ENCODE measurements at places on chromosomes 5 and 9. TPM values are rescaled to one million over a fixed set of nuclear protein-coding genes. Genes with fewer than 3 reads are reported as not detected.

NR2F1 gene
- 90.8 TPM for total RNA-seq

HMMR gene
- total RNA-seq = 1.3 TPM

HTR4 gene
- total RNA-seq = not detected

SNAPC3 gene
- 33.1 TPM for total RNA-seq

PCDHGA12 gene
- total RNA-seq = 13.7 TPM

DNA sequence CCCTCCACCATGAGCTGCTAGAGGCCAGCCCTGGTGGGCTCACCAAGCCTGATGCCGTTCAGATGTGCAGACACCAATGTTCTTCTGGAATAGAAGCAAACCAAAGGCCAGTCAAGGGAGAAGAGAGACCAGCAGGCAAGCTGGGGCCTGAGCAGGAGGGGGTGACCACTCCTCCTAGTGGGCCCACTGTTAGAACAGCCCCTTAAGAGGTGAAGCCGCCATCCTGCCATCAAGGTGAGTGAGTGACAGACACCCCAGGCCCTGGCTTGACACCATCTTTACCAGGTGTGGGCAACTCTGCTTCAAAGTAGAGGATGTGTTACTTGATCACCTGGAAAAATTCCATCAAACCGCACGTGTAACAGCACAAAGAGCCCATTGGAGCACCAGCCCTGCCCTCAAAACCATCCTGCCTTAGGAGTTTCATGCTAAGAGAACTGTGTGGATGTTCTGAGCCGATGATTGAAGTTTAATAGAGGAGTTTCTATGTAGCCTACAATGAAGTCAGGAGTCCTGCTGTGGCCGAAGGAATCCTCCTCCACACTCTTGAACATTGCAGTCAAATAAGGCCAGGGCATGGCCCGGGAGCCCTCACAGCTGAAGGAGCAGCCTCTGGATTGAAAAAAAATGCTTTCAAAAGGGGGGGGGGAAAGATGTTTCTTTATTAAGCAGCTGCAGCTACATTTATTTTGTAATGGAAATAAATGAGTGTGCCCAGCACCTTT, 20.8 kb downstream of the AMBP start:
- DNase-seq = no peak

DNA sequence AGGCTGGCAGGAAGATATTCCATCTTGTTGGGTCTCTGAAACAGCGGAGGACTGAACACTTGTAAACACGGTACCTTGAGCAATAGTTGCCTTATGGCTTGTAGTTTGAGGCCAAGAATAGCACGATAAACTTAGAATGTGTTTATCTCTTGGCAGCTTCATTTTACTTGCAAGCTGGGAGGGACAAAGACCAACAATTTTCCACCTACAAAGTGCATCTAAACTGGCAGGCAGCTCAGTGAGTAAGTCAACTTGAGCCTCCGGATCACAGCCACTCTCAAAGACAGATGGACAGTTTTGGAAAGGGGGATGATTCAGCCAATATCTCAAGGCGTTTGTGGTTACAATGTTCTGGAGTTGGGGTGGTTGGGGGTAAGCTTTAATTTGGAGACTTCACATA, 652.6 kb downstream of the CETN3 start:
- peak; percentile 96 for DNase-seq

DNA sequence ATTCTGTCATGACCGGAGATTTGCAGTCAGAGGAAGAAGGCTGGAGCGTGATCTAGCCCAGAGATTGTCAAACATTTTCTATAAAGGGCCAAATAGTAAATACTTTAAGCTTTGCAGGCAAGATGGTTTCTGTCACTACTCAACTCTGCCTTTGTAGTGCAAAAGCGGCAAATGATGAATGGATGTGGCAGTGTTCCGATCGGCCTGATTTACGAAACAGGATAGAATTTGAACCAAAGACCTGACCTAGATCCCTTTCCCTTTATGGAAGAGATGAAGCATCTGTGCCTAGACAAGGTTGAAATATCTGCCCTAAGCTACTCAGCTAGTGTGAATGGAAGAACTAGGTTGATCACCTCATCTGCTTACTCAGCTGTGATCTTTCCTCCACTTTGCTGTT, 209.5 kb downstream of the YTHDC2 start:
- DNase-seq = no peak

GRCh38 chr5:151284392-151284967, 19.1 kb downstream of the SLC36A3 start:
- DNase-seq = no peak

DNA sequence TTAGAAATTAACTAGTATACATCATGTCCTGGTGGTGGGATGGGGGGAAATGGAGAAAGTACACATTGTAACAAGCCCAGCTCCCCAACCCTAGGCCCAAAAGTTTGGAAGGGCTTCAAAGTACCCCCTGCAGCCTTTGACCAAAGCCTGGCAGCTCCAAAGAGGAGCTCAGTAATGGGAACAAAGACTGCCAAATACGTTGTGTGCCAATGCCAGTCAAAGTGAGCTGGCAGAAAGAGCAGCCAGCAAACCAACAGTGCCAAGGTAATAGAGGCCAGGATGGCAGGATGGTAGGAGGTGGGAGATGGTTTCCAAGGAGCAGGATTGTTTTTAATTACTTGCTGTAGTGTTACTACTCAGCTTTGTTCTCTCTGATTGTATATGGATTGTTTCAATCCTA, 248.3 kb downstream of the COX7C start:
- no peak for DNase-seq

DNA sequence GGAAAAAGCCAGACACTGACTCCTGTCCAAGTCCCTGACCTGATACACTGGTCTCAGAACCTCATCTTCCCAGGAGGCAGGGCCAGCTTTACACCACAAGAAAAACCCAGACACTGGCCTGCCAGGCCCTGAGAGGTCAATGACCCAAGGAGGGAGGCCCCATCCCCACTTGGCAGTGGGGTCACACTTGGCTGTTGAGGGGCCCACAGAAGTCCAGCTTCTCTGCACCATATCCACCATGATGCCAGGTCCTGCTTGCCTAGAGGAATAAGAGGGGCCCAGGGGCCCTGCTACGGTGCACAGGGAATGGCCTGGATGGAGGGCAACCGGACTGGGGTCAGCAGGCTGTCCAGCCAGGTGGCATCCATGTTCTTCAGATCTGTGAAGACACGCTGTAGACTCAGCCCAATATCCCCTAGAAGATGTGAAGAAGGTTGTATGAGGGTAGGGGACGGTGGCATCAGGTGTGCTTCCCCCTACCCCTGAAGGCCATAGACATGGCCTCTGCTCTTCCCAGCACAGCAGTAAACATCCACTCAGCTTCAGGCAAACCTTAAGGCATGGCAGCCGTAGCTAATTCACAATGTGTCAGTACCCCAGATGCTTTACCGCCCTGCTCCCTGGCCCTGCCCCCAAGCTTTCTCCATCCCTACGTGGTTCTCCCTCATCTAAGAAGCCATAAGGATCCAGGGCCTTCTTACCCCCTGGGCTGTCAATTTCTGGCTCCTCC, 6.7 kb downstream of the IRF1 start:
- no peak for DNase-seq

DNA sequence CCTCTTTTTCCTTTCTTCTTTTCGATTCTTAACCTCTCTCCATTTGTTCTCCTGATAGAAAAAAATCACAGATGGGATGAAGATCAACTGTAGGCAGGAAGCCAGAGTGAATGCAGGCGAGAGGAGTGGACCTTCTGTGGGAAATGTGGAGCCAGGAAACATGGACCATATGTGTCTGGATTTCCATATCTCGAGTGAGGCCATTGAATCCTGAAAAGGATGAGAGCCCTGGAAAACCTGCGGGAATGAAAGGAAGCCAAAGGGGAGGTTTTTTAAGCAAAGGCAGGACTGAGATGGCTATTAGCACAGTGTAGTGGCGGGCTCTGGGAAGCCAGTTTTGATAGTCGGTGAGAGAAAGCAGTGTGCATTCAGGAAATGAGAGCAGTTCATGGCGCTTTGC, 139.5 kb upstream of the C9orf72 start:
- no peak for DNase-seq

DNA sequence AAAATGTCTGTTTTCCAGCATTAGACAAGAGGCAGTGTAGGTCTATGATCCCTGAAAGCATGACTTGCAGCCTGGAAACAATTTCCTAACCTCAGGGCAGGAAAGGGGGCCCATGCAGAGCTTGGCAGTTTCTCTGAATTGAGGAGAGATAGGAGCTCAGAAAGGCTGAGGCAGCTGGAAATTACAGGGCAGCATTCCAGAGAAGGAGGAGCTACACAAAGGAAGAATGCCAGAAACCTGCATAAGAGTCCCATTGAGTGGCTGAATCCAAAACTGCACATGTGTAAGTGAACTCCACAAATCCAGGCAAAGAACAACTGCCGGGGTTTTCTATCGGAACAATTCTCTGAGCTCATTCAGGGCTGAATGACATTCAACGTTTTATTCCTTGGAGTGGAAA, 346.8 kb downstream of the PIK3R1 start:
- peak; percentile 55 for DNase-seq

DNA sequence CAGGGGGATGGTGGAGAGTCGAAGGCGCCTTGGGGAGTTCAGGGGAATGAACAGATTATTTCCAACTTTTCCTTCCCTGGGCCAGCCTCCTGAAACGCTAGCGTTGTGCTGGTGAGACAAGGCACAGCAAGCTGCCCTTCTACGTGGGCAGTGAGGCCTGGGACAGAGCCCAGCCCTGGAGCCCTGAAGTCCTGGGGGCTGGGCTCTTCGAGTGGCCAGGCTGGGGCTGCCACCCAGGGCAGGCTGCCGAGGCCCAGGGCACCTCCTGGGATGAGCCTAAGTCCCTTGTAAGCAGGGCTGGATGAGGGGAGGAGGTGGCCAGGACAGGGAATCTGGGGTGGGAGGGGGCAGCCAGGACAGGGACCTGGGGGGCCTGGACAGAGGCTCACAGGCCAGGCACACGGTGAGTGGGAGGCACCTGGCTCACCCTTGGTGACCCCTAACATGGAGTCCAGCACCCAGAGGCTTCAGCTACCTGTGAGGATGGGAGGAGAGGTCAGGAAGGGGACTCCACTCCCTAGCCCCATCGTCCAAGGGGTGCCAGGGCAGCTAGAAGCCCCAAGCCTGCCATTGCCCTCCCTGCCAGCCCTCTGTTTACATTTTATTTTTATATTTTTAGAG, 1.3 kb upstream of the LCN12 start:
- DNase-seq = no peak

- DNase-seq = no peak
These were observed 5.0 kb upstream of the SNAPC3 start for GRCh38 chr9:15417626-15418025.

- DNase-seq = no peak
These were observed 776 bp downstream of the APBA1 start for GRCh38 chr9:69671311-69671878.

GRCh38 chr5:57332361-57332760, 150.2 kb downstream of the ACTBL2 start:
- peak; percentile 61 for DNase-seq

- DNase-seq = peak; percentile 64
These were observed 71.5 kb downstream of the DAP start for GRCh38 chr5:10689391-10690081.

GRCh38 chr5:76177978-76178377, 94.8 kb downstream of the SV2C start:
- DNase-seq = no peak

DNA sequence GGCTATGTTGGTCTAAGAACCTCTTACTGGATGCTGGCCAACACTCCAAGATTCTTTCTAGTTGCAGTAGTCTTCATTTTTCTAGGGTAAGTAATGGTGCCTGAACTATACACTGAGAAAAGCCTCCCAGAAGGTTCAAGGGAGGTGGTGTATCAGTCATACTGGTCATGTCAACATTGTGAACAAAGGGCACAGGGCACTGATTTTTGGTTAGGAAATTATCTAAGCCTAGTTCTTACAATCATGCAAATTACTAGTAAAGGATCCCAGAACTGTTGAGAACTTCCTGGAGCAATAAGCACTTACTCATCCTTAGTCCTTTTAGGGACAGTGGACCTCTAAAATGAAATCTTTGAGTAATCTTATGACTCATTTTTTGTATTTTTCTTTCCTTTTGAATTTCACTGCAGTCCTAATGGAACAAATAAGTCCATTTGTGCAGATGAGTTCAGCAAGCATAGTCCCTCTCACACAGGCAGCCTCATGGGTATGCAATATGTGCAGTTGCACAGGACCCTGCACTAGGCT, 21.1 kb upstream of the CDC42SE2 start:
- peak; percentile 89 for DNase-seq

DNA sequence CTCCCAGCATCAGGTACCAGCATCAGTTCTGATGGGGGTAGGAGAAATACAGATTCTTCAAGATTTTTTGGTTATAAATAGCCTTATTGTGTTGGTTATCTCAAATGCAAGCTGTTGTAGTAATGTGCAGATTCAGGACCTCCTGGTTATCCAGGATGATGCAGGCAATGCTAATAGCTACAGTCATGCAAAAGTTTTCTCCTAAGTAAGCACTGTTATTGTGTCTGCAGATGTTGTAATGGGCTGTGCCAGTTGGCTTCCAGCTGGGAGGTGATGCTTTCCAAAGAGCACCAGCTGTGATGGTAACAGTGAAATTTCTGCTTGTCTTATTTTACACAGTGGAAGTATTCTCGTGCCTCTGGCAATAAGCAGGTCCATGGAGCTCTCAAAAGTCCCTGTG, 719.2 kb upstream of the CTNND2 start:
- DNase-seq = no peak

- DNase-seq = peak; percentile 84
These were observed 307.4 kb upstream of the HAPLN1 start for GRCh38 chr5:84028093-84028492.

DNA sequence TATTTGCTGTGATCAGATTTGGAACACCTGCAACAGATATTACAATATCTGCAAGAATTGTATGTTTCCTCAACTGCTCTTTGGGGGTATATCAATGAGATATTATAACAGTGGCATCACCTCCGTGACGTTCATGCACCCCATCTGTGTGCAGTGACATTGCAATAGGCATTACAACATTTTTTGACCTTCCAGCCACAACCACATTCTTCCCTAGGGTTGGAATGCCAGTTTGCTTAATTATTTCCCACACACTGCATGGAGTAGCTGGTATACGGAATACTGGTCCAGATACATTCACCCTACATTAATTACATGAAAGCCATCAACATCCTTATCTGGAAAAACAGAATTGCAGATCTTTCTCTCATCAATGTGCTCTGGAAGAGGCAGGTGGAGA, 42.3 kb downstream of the FBXO4 start:
- DNase-seq = no peak

DNA sequence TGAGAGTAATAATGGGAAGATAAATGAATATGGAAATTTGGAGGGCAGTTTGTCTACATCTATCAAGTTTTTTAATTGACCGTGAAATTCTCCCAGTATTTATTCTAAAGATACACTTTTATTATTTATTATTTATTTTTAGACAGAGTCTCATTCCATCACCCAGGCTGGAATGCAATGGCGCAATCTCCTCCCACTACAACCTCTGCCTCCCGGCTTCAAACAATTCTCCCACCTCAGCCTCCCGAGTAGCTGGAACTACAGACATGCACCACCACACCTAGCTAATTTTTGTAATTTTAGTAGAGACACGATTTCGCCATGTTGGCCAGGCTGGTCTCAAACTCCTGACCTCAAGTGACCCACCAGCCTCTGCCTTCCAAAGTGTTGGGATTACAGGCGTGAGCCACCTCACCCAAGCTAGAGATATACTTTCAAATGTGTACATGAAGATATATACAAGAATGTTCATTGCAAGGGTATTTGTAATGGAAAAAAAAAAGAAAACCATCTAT, 97.7 kb upstream of the SLC12A2 start:
- DNase-seq = no peak

- DNase-seq = no peak
These were observed 186.3 kb upstream of the ADCY2 start for GRCh38 chr5:7209658-7210057.
